Left renal cortex interstitium (tissue), 4 donors: ENCODE measurements at places on chromosomes 3 and 15. TPM values are rescaled to one million over a fixed set of nuclear protein-coding genes. Genes with fewer than 3 reads are reported as not detected.

- no peak for DNase-seq
Observed at GRCh38 chr3:123319760-123320159, 118.0 kb downstream of the SEC22A start.

- no peak for DNase-seq
Observed at GRCh38 chr3:20080956-20081554, 40.8 kb downstream of the KAT2B start.

DNA sequence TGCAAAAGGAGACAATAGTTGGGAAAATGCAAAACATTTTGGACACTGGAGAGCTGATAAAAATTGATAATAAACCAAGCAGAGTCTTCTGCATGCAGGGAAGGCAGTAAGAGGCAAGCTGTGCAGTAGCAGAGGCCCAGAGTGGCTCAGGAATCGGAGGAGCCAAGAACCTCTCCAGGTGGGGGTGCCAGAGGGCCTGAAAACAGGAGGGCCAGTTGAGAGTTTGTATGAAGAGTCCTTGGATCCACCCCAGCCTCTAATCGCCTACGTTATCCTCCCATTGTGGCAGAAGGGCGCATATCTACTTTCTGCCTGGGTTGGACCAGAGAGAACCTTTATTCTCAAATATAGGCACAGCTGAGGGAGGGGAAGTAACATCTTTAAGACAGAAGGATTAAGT is 48.9 kb upstream of the RBP1 start:
- no peak for DNase-seq

- no peak for DNase-seq
Observed at GRCh38 chr15:71252044-71252739, 136.9 kb downstream of the THSD4 start.

- no peak for DNase-seq
Observed at GRCh38 chr3:101902041-101902440, 52.7 kb downstream of the NFKBIZ start.

DNA sequence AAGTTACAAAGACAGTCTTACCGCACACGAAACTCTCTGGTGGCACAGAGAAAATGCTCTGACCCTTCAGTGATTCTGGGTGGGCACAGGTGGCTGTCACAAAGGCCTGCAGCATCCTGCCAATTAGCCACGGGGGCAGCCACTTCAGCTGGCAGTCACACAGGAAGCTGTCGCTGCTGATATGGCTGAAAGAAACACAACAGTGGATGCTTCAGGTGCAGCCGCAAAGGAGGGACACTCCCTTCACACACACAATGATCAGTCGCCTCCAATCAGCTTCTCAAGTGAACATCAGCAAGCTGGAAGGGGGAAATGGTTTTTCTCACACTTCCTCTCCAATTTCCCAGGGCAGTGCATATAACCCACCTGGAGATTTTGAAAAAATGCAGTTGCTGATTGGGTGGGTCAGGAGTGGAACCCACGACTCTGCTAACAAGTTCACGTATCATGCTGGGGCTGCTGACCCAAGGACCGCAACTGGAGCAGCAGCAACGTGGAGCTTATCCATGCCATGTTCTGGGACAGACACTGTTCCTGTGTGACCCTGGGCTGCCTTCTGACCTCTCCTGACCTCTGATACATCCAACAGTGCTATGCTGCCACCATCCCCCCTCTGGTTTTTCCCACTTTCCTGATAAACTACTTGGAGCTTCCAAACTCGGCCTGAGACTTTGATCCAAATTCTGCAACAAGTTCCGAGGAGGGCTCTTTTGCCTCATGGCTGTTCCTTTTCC is 106.6 kb downstream of the LRIG1 start:
- no peak for DNase-seq

GOLGA8T gene
- 0.79 TPM for polyA plus RNA-seq

SLC6A11 gene
- polyA plus RNA-seq = 0.06 TPM

SLC12A8 gene
- polyA plus RNA-seq = 6.5 TPM
